ENCODE measurements at places on chromosomes 4 and X.

- DNase-seq: no peak
Measured at GRCh38 chrX:7191681-7192110, 43.7 kb upstream of the PUDP start.

DNA sequence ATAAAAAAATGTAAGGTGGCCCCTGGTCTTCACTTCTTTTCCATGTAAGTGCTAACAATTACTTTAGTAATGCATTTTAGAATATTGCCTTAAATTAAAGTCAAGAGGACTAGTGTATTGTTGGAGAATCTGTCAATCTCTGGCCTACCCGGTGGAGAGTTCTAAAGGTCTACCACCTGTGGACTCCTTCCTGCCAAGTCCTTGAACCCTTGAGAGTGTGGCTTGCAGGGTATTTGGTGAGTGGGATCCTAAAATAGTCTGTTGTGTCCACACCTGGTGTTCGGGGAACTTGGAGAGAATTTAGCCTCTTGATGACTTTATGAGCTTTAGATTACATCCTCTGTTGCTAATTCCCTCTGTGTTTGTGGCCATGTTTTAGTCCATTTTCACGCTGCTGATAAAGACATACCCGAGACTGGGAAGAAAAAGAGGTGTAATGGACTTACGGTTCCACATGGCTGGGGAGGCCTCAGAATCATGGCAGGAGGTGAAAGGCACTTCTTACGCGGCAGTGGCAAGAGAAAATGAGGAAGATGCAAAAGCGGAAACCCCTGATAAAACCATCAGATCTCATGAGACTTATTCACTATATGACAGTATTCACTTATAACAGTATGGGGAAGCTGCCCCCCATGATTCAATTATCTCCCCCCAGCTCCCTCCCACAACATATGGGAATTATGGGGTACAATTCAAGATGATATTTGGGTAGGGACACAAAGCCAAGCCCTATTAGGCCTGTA is 23.8 kb downstream of the DDIT4L start:
- no peak for DNase-seq

DNA sequence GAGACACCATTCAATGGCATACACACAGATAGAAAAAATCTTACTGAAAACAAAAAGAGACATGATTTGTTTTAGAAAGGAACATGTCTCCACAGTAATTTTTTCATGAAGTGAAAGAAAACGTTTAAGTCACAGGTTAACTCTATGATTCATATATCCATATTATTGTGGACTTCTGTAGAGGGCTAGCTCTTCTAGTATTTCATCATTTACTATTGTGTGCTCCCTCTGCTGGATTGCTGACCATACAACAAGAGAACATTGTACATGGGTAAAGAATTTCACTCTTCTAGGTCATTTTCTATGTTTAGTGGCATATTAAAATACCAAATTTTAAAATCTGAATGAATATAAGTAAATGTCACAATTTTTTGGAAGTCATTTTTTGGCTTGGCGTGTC is 91.8 kb upstream of the POU3F4 start:
- DNase-seq: no peak

DNA sequence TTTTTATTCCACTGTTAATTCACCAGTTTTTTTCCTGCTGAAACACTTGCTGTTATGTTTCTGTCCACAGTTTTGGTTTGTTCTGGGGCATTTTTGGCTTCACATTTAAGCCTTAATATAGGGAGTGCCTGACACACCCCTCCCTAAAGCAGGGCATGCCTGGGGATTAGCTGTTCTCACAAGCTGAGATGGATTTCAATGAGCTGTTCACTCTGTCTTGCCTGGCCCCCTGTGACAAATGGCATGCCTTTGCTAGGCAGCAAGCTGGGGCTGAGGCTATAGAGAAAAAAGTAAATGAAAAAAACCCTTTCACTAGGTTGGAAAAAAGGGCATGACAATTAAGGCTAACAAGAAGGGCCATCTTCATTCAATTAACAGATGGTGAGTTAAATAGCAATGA is 22.4 kb downstream of the LPAR4 start:
- peak; percentile 56 for DNase-seq

DNA sequence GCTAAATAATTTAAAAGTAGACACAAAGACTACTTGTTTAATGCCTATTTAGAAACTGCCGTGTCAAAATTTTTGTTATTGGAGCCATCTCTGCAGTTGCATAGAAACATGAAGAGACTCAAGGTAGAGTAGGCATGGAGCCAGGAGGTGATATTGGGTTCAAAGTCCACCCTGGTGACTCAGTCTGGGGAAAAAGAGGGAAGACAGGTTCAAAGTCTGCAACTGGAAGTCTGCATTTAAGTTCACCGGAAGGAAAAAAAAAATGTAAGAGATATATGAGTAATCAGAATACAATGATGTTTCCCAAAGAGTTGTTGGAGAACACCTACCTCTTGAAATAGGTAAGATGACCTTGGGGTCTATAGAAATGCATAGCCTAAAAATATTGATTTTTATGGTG is 67.4 kb upstream of the QRFPR start:
- no peak for DNase-seq

DNA sequence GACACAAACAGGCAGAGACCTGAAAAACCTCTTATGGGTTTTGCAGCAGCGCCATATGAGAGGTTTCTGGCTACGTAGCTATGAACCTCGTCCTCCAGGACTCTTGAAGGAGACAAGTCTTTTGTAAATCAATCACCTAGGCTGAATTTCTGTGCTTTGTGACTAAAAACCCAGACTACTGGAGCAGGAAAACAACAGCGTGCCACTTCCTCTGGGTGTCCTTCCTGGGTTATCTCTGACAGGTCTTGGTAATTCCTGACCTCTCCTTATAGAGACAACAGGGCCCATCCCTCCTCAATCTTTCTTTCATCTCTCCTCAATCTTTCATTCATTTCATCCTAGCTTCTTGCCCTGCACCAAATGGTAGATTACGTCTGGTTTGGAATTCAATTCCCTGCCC is 5.7 kb downstream of the S100P start:
- no peak for DNase-seq

DNA sequence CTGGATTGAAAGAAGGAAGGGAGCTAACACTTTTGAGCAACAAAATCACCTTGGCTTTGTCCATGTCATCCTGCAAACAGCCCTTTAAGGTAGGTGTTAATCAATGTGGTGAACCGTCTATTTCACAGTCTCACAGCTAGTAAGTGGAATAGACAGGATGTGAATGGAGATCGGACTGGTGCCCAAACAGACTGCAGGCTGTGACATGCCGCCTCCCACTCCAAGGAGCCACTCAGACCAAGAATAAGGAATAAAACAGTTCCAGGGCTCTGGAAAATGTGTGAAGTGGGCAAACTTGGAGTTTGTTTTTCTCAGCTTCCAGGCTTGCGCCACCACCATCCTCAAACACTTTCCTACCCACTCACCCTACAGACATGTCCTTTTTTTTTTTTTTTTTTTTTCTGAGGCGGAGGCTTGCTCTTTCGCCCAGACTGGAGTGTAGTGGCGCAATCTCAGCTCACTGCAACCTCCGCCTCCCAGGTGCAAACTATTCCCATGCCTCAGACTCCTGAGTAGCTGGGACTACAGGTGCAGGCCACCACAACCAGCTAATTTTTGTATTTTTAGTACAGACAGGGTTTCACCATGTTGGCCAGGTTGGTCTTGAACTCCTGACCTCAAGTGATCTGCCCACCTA is 57.7 kb upstream of the SEC24B start:
- no peak for DNase-seq

DNA sequence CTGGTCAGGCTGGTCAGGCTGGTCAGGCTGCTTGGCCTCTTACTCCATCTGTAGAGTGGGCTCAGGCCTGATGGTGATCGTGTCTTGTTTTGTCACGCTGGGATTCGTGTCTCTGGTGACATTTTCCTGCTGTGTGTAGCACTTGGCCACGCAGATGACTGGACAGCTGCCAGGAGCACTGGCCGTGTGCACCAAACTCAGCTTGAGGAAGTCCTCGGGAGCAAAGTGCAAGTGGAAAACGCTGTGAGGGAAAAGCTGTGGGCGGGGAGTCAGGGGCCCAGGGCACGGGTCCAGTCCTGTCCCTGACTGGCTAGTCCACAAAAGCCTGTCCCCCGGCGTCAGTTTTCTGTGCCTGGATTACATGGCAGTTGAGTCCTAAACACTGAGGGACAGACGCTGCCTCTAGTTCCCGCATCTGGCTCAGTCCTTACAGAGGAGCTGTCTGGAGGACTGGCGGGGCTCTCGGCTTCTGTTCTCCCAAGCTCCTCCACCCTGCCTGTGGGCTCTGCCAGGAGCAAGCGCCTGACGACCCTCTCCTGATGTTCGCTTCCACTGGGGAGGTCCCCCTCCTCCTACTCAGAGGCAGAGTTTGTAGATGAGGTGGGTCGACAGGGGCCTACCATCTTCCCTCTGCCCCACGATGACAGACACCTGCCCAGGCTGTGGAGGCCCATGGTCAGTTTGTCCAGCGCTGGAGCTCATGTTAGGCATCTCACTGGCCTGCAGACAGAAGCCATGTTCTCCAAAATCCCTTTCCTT is 35.9 kb upstream of the GRPEL1 start:
- peak; percentile 75 for DNase-seq

- no peak for DNase-seq
Measured at GRCh38 chrX:119802546-119802945, 11.1 kb upstream of the RPL39 start.

DNA sequence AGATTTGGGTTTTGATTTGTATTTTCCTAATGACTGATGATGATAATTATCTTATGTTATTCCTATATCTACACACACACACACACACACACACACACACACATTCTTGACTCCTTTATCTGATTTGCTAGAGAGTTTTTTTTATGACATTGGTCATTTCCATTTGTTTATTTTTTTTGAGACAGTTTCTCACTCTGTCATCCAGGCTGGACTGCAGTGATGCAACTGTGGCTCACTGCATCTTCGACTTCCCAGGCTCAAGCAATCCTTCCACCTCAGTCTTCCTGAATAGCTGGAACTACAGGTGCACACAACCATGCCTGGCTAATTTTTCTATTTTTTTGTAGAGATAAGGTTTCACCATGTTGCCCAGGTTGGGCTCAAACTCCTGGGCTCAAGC is 6.7 kb downstream of the ZNF81 start:
- DNase-seq: no peak

DNA sequence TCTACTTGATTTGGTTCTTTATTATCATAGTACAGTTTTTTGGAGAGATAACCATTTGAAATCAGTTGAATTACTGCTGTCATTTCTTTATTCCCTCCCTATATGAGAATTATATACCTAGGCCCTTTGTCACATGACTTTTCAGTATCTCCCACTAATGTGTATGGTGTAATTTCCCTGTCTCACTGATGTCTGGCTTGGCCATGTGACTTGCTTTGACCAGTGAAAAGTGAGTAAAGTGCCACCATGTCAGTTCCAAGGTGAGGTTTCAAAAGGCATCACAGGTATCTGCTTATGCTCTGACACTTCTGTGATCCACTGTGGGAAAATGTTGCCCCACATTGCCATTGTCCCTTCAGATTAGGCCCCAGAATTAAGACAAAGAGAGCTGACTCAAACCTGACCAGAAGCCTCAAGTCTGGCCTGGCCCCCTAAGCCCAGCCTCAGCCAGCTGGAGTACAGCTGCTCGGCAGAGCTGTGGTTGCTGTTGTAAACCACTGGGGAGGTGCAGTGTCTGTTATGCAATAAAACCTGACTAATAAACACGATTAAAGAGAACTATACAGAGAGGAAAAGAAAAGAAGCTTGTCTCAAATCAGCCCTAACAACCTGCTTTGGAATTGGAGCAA is 27.5 kb downstream of the SETD7 start:
- DNase-seq: peak; percentile 64

- DNase-seq: peak; percentile 21
Measured at GRCh38 chrX:37958525-37959211, 47.7 kb upstream of the SYTL5 start.

DNA sequence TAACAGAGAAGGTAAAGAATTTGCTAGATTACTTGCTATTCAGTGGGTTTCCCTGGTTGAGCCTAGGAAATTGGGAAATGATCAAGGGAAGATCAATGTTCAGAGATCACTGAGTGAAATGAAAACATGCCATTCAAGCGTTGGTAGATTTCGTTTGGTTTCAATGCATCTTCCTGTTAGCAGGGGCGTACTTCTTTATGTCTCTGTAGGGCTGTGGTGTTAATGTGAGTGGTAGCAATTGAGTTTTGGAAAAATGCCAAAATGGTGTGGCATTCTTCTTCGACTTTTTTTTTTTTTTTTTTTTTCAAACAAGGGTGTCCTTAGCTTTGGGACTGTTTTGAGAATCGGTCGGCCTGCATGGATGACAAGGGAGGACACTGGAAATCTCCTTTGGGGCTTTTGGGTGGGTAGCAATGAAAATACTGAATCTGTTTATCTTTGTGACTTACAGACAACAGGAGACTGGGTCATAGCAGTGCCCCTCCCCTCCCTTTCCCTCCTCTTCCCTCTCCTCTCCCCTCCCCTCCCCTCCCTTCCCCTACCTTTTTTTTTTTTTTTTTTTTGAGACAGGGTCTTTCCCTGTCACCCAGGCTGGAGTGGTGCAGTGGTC is 50.4 kb downstream of the SPRY1 start:
- no peak for DNase-seq

DNA sequence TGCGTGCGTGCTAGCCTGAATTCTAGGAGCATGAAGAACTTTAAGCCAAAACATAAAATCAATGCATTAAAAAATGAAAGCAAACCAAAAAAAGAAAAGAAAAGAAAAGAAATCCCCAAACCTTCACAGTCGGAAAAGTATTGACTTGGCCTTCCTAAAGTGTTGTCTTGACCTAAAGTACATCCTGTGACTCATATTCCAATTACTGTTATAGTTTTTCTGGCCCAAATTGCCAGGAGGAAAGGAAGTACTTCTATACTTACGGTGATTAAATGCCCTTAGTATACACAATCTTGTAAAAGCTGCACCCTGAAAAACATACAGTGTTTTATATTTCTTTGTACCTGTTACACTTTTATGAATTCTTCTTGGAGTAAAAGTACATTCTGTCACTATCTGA is 512.8 kb downstream of the ANKRD50 start:
- no peak for DNase-seq

GRCh38 chr4:118989098-118990080 is 100.7 kb downstream of the SYNPO2 start:
- DNase-seq: no peak

GRCh38 chrX:124215786-124216185 is 116.7 kb upstream of the TEX13D start:
- DNase-seq: no peak

- DNase-seq: no peak
Measured at GRCh38 chrX:120306630-120307029, 4.6 kb downstream of the TMEM255A start.

GRCh38 chrX:138504273-138504672 is 207.2 kb downstream of the FGF13 start:
- DNase-seq: no peak

GRCh38 chr4:38306482-38307071 is 346.4 kb downstream of the PTTG2 start:
- no peak for DNase-seq

- DNase-seq: no peak
Measured at GRCh38 chr4:6123541-6123940, 76.8 kb downstream of the JAKMIP1 start.

GRCh38 chrX:136856551-136856950 is 24.0 kb downstream of the RBMX start:
- no peak for DNase-seq

DNA sequence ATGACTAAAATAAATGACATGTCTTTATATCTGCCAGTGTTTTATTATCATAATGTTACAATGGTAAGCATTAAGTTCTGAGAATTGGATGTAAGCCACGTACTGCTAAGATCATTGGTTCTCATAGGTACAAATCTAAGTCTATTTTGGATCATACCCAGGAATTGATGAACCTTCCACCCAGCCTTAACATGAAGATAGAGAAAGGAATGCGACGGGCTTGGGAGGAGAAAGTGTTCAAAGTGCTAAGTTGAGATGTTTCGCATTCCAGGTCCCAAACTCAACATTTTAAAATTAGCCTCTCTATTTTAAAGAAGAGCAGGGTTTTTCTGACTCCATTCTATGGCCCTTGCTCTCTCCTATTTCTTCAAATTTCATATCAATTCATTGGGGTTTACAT is 54.9 kb upstream of the FRAS1 start:
- DNase-seq: no peak
